ENCODE measurements at places on chromosomes 5 and 9. TPM values are rescaled to one million over a fixed set of nuclear protein-coding genes. Genes with fewer than 3 reads are reported as not detected.

Gene PCDHGC4
- total RNA-seq = not detected

DNA sequence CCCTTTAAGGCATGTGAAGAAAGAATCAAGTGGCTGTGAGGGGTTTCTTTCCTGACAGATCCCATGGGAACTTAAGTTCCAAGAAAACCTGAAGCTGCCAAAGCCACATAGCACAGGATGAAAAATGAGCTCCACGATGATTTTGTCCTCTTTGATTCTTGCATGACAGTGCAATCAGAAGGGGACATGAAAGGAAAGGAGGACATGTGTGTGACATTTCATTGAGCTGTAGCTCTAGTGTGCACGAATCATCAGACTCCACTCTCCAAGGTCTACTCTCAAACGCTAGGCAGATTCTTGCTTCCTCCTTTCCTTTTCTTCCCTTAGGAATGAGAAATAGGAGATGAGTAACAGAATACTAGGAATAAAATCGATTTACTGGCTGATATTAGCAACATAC, 142.0 kb downstream of the ZNF608 start:
- no peak for DNase-seq

- no peak for DNase-seq
These were observed 182.0 kb downstream of the LURAP1L start for GRCh38 chr9:12956805-12957204.

DNA sequence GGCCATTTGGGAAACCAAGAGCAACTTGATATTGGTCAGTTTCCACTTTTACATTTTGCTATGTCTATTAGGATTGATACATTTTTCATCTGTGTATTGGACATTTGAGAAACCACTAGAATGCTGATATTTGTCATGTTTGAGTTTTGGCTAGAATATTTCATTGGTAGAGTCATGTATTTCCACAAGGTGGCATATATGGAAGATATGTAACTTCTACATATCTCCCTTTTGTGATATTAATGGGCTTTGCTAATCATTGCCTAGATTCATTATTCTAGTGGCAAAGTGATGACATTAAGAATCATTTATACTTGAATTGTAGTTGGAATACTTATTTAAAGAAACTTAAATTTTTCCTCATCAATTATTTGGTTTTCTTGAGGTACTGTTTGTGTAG, 692.9 kb upstream of the EDIL3 start:
- no peak for DNase-seq
